ENCODE measurements at places on chromosomes 12 and 14.

DNA sequence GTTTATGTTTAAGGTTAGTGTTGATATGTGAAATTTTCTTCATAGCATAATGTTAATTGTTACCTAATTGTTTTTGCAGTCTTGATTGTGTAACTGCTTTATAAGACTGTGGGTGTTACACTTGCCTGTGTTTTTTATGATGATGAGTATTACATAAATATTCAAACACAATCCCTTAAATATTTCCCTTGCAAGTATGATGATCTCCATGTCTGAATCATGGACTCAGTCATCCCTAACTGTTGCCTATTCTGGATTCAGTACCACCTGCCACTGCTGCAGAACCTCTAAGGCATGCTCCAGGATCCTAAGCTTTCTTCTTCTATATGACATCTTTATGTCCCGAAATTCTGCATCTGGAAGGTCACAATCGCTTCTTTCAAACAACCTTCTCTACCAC lies 246.3 kb upstream of the CLEC14A start:
- DNase-seq, result no peak

GRCh38 chr12:93427779-93428564 lies 13.8 kb downstream of the UBE2N start:
- DNase-seq, result no peak

DNA sequence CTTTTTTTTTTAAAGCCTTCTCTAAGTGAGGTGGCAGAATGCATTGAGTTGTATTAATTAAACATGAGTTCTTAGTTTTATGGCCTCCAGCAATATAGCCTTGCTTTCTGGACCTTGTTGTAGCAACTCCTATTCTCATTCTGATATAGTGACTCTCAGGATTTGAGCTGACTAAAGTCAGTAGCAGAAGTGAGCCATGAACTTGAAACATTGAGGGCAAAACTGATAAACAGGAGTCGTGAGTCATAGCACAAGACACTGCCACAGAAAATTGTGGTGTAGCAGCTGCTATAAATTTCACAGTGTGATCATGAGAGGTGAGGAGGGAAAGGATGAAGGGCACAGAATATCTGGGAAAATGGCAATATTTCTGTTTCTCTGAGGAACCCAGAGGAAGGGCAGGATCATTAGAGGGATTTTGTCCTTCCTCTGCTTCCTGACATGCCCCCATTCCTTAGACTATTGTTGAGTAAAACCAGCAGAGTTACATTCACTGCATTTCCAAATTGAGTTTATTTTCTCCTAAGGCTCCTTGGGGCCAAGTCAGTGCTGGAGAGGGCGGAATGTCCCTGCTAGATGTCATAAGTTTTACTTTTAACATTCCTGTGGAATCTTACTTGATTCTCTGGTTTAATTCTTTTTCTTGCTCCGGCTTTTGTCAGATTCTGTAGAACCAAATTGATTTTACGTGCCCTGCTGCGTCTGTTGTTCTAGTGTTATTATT lies 7.5 kb downstream of the KLRG1 start:
- no peak for DNase-seq

DNA sequence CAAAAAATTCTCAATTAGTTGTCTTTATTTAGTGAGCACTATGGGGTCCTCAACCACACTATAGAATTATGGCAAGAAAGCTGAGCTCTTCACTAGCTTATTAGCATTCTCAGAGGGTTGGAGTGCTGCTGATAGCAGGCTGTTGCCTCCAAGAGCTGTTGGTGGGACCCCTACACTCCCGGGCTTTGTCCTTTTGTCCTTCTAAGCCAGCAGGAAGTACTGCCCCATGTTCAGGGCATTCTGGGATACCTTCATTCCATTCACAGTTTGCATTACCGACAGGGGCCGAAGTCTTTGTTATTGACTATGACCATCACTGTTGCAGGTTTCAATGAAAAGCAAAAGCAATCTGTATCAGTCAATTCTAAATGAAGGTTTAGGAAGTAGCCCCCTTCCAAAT lies 89.5 kb upstream of the OTX2 start:
- no peak for DNase-seq

DNA sequence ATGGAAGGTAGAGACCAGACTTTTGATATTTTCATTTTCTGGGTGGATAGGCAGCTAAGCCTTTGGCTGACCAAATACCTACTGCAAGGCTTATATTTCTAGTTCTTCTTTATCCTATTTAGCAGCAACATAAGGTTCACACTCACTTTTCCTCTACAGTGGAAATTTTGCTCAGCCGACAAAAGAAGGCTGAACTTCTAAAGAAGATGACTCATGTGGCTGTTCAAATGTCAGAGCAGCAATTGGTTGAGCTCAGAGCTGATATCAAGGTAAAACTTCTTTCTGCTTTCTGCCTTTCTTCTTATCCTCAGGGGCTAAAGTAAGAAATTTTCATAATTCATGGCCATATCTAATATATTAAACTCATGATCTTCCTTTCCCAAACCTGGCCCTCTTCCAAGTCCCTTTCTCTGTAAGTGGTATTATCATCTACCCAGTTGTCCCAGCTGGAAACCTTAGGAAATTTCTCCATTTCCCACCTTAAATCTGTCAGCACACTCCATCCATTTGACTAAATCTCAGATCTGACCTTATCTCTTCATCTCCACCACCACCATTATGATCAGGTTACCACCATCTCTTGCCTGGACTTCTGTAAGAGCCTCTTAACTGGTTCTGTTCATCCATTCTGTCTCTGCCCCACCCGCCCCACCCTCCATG lies 19.8 kb upstream of the KCNH3 start:
- DNase-seq, result no peak

DNA sequence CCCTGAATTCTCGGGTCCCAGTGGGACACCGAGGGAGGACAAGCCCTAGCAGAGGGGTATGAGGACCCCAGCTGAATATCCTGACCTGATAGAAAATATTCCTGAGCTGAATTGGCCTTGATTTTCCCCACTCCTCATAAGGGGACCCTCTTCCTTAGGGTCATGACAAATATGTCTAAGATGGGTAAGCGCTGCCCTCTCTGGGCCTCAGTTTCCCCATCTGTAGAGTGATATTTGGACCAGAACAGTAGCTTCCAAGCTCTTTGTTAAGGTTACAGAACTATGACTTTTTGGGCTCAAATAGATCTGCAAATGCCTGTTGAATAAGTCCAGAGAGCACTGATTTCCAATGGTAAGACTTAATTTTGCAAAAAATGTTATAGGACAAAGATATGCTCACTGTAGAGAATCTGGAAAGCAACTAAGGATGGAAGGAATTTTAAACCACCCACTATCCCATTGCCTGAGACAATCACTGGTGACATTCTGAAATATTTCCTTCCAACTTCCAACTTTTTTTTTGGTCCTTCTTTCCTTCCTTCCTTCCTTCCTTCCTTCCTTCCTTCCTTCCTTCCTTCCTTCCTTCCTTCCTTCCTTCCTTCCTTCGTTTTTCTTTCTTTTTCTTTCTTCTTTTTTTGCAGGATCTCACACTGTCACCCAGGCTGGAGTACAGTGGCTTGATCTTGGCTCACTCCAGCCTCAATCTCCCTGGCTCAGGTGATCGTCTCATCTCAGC lies 32.0 kb downstream of the MYL2 start:
- no peak for DNase-seq

DNA sequence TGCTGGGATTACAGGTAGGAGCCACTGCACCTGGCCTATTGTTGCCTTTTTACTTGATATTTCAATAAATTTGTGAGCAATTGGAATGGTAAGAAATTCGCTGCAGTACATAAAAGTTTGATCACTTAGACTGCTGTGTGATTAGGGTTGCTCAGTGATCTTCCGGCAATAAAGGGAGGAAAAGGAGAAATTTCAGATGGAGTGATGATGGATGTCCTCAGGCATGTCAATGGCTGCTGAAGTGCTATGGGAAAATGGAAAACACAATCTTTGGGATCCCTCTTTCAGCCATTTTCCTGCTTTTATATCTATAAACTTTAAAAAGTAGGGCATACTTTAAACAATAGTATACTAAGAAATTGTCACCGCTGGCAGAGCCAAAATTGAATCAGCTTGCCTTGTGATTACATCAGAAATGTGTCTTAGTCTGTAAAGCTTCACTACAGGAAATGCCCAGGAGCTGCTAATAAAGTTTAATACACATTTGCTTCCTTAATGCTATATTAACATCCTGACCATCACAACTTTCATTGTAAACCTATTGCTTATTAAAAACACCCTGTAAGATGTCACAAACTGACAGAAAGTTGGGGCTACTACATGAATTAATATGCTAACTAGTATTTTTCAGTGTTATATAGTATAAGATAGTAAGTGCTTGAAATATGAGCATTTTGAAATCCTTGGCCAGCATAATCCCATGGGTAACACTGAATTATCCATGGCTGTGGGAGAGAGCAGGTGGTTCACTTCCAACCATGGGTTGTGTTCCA lies 13.7 kb upstream of the FBXL14 start:
- no peak for DNase-seq

GRCh38 chr12:49808686-49809380 lies 19.4 kb downstream of the NCKAP5L start:
- DNase-seq, result no peak

- DNase-seq, result no peak
These were observed 146.8 kb upstream of the KITLG start for GRCh38 chr12:88726806-88727720.

DNA sequence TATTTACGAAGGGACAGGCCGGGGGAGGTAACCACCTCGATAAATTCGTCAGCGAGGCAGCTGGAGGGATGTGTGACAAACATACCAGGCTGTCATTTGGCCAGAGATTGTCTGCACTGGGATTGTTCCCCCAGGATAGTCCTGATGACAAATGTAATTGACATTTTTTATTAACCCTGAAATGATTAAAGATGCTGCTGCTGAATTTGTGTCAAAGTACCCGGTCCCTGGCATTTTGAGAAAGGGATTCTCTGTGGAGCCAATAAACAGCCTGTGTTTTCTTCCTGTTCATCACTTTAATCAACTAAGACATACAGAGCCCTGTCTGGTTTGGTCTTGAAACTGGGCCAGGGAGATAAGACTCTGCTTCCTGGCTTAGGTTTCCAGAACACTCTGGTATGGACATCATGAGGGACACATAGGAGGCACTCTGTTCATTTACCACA lies 117.6 kb downstream of the SLC25A47 start:
- DNase-seq, result peak; percentile 25

DNA sequence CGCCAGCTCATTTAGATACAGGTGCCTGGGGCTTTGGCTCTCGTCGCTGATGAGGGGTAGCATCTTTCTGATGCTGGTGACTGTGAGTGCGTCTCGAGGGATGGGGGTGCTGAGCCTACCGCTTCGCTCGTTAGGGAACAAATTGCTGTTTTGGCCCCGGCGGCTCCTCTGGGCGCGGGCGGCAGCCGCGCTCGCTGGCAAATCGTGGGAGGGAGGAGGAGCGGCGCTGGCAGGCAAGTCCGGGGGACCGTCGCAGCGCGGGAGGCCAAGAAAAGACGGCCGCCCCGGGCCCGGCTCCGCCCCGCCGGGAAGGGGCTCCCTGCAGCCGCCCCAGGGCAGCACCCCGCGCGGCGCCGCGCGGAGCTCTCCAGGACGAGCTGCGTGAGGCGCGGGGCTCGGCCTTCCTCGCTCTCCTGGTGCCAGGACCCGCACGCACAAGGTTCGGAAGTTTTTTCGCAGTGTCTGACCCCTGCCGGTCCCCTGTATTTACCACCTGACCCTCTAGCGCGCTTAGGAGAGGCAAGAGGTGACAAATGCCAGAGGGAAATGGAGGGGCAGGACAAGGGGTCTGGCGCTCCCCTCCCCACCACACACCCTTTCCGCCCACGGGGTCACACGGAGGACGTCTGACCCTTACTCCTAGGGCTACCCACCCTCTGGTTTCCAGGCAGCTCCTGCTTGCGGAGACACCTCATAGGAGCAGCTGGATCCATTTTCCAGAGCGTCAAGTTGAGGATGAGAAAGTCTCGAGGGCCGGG lies 899 bp upstream of the KCNH3 start:
- DNase-seq, result no peak

- DNase-seq, result no peak
These were observed 44.0 kb upstream of the SMUG1 start for GRCh38 chr12:54232790-54233189.

DNA sequence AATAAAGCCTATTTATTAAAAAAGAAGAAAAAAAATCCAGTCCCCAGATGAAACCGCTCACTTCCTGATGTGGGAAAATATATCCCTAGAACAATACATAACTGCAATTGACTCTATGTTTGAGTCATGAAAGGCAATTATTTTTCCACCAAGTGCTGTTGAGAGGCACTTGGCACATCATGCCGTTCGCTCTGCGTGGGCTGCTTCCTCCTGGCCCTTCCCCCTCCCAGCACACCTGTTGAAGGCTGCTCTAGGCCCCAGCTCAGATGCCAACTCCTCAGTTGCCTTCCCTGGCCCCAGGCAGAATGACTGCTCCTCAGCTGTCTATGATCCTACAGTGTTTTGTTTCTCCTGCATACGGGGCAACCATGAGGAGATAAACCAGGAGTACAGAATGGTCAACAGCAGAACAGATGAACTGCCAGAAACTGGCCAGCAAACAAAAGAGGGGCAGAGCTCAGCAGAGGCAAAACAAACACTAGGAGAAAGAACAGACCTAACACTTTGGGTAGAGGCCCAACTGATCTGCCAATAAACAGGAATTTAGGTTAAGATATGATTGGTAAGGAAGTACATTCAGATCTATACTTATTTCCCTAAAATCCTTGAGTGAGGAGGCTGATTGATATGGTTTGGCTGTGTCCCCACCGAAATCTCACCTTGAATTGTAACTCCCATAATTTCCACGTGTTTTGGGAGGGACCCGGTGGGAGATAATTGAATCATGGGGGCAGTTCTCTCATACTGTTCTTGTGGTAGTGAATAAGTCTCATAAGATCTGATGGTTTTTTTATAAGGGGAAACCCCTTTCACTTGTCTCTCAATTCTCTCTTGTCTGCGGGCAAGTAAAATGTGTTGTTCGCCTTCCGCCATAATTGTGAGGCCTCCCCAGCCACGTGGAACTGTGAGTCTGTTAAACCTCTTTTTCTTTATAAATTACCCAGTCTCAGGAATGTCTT lies 58.6 kb downstream of the SLC38A1 start:
- no peak for DNase-seq

DNA sequence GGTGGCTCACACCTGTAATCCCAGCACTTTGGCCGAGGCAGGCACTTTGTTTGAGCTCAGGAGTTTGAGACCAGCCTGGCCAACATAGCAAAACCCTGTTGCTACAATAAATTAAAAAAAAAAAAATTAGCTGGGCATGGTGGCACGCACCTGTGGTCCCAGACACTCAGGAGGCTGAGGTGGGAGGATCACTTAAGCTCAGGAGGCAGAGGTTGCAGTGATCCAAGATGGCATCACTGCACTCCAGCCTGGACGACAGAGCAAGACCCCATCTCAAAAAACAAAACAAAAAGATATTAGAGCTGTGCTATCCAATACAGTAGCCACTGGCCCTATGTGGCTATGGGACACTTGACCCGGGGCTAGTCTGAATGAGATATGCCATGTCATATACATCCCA lies 6.9 kb upstream of the SCARB1 start:
- DNase-seq, result no peak

DNA sequence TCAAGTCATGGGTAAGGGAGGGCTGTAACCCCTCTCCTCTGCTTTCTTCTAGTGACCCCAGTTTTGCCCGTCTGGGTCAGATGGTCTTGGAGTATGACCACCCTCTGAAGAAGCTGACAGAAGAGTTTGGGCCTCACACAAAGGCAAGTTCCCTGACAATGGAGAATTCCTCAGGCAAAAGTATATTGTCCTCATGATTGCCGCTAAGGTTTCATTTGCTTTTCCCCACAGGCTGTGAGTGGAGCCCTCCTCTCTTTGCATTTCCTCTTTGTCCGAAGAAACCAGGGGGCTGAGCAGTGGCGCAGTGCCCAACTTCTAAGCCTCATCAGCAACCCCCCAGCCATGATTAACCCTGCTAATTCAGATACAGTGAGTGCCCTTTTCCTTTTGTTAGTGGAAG lies 12.1 kb downstream of the NCKAP1L start:
- DNase-seq, result no peak

Measured in vagina (tissue), 2 donors.